Stimulated activated CD8-positive, alpha-beta memory T cell treated with anti-CD3 and anti-CD28 coated beads, Interleukin-4, amount 100 ng/mL, for 24 hours (primary cell): ENCODE measurements at places on chromosomes 5 and 9.

DNA sequence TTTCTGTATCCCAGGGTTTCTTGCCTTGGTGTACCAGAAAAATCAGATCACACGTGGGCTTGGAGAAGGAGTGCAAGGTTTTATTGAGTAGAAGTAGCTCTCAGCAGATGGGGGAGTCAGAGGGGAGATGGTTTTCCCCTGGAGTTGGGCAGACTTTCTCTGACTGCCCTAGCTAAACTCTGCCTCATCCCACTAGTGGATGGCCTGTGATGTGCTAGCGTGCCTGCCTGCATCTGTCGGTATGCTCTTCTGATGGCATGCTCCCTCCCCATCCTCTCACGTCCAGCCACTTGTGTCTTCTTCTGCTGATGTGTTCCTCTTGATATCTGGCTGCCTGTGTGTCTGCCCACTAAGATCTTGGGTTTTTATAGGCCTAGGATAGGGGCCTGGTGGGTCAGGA, 616.1 kb upstream of the RGMB start:
- DNase-seq, result no peak

DNA sequence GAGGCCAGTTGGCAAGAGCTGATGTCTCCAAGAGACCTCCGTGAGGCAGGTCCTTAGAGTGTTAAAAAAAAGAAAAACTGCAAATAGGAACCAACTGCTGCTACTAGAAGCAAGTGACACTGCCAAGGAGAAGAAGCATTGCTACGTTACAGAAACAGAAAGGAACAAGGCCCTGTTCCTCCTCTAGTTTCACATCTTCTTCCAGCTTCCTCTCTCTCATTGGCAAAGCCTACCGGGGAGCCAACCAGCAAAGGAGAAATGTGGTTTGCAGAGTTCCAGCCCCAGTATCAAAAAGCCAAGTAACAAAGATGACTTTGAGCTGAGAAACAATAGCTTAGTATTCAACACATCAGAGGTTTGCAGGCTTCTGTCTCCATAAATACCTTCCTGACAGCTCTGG, 145.9 kb downstream of the PRELID2 start:
- DNase-seq, result no peak

DNA sequence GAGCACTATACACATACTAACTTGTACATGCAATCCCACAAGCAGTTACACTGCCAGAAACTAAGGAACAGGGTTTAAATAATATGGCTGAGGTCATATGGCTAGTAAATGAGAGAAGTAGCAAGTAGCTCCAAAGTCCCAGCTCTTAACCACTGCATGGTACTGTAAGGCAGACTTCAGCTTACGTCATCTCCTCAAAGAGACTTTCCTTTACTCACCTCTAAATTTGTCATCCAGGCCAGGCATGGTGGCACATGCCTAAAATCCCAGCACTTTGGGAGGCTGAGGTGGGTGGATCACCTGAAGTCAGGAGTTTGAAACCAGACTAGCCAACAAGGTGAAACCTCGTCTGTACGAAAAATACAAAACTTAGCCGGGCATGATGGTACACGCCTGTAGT, 20.4 kb upstream of the SELENOP start:
- DNase-seq, result no peak

- no peak for DNase-seq
Observed at GRCh38 chr5:18544421-18544820, 910.2 kb downstream of the TAF11L14 start.

GRCh38 chr5:117954331-117954730, 1034.0 kb downstream of the DTWD2 start:
- no peak for DNase-seq

DNA sequence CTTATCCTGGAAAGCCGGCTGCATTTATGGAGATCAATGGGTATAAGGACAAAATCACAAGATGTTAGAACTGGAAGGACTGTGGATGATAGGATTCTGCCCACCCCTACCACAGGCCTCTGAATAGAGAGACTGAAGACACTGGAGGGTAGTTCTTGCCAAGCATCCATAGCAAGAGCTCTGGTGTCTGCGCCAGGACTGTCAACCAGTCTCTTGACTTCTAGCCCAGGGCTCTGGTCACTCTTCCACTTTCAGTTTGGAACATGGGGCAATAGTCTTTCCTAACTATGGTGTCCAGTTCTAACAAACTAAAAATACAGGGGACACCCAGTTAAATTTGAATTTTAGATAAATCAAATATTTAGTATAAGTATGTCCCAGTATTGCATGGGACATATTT, 23.4 kb downstream of the LARP1 start:
- no peak for DNase-seq

DNA sequence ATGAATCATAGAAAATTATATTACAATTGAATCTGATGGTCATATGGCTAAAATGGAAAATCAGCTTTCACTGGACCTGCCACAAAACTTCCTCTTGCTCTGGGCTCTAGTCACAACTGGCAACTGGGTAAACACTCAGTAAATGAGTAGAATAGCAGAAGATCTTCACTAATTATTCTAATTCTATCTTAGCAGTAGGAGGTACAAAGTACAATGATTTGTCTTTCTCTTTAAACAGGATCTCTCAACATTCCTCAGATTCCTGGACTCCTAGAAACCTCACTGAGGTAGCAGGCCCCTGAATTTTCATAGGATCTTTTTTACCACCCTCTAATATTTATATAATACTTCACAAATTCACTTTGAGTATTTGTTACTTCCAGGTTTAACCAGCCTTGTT, 239.9 kb upstream of the SMARCA2 start:
- DNase-seq, result no peak

DNA sequence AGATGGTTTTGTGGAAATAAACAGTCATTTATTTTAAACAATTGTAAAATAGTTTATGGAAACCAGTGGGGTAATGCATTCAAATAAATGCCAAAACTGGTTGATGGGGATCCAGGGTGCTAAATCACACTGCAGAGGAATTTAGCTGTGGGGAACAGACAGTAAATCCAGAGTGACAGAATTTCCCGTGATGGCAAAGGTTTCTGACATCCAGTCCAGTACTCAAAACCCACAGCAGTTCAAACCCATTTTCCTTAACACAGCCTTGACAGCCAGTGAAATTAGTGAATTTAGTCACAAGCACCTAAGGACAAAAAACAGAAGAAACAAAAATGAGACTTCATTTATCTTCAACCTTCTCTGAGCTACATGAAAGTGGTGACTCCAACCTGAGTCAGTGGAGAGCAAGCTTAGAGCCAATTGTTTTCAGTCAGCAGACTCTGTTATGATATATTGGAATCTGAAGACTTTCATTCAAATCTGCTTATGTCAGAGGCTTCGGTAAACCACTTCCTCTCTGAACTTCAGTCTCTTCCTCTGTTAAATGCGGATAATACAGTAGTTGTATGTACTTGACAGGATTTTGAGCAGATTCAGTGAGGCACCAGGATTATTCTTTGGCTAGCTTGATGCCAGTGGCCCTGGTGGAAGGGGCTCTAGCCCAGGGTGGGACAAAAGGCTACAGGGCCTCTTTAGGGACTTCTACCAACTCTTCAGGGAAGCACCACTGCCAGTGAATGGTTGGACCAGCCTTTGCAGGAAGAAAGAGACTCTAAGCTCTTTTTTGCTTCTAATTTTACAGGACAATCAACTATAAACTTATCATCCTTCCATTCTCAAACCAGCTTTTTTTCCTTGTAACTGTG, 185.3 kb downstream of the MAPKAP1 start:
- DNase-seq, result no peak

DNA sequence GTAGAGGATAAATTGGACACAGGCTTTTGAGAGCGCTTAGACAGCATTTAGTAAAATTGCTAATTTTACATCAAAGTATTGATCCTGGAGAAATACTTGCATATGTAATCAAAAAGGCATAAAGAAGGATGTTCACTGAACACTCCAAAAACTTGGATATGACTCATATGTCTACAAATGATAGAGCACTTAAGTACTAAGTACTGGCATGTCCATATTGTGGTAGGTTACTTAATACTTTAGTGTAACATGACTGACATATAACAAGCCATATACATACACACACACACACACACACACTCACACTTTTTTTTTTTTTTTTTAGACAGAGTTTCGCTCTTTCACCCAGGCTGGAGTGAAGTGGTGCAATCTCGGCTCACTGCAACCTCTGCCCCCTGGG, 361.9 kb downstream of the ARHGEF28 start:
- no peak for DNase-seq

- no peak for DNase-seq
Observed at GRCh38 chr5:148790545-148791333, 35.7 kb upstream of the ADRB2 start.

DNA sequence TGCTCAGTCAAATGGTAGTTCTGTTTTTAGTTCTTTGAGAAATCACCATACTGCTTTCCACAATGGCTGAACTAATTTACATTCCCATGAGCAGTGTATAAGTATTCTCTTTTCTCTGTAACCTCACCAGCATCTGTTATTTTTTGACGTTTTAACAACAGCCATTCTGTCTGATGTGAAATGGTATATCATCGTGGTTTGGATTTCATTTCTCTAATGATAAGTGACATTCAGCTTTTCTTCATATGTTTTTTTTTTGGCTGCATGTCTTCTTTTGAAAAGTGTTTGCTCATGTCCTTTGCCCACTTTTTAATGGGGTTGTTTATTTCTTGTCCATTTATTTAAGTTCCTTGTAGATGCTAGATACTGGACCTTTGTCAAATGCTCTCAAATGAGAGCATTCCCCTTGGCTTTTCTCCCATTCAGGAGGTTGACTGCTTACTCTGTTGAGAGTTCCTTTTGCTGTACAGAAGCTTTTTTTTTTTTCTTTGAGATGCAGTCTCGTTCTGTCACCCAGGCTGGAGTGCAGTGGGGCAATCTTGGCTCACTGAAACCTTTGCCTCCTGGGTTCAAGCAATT, 58.7 kb upstream of the RGMB start:
- DNase-seq, result no peak

DNA sequence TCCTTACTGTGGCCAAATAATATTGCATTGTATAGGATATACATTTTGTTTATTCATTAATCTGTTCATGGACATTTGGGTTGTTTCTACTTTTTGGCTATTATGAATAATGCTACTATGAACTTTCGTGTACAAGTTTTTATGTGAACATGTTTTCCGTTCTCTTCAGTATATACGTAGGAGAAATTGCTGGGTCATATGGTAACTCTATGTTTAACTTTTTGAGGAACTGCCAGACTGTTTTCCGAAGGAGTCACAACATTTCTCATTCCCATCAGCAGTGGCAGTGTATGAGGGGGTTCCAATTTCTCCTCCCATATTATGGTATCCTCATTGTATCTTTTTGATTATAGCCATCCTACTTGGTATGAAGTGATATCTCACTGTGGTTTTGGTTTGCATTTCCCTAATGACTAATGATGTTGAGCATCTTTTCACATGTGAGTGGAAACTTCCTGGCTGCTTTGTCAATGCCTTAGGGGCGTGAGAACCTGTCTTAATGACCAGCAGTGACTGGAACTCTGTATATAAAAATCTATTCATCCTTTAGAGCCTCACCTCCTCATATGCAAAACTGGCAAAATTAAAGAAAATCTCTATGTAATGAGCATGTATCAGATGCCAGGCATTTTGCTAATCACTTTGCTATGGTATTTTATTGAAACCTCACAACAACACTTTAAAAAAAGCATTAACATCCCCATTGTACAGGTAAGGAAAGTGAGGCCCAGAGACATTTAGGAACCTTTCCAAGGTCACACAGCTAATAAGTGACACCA, 47.8 kb upstream of the TGFBR1 start:
- DNase-seq, result no peak

DNA sequence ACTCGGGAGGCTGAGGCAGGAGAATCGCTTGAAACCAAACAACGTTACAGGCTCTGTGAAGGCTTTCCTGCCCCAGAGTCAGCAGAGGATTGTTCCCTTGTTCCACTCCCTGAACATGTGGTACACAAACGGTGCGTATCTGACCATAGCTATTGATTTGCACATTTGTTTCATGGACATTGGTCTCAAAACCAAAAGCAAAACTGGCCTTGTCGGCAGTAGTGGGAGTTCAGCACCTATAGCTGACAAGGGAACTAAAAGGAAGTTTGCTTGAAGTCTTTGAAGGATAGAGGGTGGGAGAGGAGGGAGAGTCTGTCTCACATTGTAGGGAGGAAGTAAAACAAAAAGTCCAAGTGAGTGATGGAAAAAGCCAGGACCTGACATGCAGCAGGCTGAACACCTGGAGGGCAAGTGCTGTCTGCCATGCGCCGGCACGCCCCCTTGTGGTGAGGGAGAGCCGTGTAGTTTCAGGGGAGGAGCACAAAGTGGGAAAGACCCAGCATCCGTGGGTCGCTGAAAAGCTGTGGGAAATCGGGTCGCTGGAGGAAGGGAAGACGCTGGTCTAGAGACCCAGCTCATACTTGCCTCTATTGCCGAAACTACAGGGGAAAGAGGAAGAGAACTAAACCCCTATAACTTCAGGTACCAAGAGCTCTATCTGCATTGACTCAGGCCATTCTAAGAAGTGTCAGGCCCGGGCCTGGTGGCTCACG, 58.0 kb downstream of the RAD23B start:
- peak; percentile 71 for DNase-seq

DNA sequence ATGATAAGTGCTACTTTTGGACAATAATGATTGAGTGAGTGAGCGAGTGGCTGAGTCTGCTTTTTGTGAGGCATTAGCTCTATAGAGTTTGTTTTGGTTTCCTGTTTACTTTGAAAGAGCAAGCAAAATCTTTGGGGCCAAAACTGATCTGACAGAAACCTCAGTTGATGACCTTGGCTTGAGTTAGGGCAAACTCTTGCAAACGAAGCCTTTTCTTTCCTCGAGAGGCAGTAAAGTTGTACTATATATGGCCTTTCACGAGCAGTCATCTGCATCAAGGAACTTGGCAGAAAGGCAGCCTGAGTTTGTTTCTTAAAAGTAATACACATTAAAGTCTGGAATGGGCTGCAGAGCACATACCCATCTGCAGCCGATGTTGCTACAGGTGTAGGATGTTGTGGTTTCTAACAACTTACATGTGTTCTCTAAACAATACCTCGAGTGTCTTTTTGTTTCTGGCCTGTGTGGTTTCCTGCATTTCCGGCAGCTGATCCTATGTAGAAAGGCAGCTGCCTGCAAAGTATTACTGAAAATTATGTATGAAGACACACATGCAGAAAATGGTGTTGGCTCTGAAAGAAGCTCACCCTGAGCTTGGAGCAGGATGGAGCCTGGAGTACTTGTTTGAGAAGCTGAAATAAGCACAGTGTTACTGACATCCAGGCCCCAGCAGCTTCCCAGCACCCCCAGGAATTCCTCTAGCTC, 60.8 kb downstream of the FOXD1 start:
- no peak for DNase-seq

GRCh38 chr5:14256026-14256690, 113.0 kb downstream of the TRIO start:
- no peak for DNase-seq

- no peak for DNase-seq
Observed at GRCh38 chr9:9631284-9631683, 981.5 kb downstream of the PTPRD start.

GRCh38 chr5:2465383-2465782, 286.1 kb downstream of the IRX2 start:
- DNase-seq, result no peak
